ENCODE measurements at places on chromosomes 13 and 19.

- DNase-seq, result no peak
Observed at GRCh38 chr13:93364166-93364565, 137.6 kb downstream of the GPC6 start.

- no peak for DNase-seq
Observed at GRCh38 chr13:114069376-114070097, 62.9 kb downstream of the RASA3 start.

DNA sequence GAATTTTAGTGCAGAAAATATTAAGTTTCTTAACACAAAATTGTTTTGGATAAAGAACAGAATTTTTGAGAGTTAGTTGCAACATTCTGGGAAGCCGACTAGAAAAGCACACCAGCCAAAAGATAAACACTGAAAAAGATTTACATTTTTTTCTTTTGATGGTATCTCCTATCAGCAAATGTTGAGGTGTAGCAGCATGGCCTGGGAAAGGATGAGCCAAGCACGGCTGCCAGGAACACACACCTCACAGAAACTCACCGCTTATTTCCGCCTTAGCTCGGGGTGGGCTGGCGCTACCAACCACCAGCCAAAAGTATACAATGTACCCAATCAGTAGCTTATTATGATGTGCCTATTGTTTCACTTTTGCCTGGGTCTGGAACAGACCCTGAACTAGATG lies 134.7 kb downstream of the MIPEP start:
- no peak for DNase-seq

DNA sequence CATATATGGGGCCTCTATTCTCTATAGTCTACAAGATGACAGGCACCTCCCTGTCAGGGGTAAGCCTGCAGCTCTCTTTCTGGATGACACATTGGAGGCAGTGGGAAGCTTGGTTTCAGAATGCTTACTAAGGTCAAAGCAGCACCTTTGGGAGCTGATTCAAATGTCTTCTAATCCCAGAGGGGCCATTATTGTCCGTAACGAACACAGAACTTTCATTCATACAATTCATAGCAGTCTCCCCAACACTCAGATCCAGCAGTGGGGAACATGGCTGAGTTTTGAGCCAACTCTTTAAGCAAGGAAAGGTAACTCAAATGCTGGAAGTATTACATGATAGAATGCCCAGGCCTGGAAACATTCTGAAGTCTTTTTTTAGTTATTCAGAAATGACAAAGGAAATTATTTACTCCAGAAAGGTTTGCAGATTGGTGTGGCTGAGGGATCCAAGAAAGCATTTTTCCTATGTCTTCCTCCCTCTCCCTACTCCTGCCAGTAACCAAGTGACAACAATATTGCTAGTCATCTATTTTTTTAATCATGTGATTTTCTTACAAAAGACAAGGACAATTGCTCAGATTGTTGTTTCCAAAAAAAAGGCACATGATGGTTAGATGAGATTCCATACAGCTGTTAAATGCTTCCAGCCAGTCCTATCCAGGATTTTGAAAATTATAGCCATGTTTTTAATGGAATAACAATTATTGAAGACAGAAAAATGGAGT lies 118.7 kb downstream of the FOXO1 start:
- DNase-seq, result no peak

DNA sequence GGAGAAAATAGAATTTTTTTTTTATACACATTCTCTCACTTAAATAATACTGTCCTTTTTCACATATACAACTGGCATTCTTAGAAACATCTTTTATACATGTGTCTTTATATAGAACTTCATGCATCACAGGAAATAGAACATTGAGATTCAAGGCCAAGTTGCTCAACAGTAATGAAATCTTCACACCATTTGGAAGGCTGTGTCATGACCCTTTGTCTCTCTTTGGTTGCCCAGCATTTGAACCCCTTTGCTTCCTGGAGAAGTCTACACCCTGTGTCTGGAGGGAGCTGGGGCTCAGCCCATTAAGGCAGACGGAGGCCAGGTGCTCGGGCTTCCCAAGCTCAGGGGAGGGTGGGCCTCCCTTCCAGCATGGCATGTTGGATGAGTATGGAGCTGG lies 41.1 kb downstream of the B3GLCT start:
- DNase-seq, result no peak

DNA sequence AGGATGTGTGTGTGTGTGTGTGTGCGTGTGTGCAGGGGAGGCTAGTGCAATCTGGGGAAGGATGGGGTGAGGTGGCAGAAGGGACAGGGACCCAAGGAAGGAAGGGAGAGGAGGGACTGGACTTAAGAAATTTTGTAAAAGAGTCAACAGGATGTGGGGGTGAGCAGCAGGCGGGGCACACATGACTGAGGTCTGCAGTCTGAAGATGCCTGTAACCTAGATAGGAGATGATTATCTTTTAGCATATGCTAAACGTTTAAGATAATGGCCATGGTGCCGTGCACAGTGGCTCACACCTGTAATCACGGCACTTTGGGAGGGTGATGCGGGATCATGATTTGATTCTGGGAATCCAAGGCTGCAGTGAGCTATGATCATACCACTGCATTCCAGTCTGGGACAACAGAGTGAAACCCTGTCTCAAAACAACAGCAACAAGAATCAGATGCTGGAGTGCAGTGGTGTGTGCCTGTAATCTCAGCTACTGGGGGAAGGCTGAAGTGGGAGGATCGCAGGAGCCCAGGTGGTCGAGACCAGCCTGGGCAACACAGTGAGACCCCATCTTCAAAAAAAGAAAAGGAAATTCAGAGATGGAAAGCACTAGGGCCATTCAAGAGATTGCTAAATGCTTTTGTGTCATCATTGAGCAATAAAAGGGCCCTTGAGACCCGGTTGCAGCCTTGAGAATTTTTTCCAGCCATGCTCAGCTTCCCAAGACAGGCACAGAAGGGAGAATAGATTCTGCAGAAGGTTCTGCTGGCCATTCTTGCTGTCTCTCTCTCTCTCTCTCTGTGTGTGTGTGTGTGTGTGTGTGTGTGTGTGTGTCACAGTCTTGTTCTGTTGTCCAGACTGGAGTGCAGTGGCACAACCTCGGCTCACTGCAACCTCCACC lies 3.8 kb upstream of the ZNF414 start:
- no peak for DNase-seq

DNA sequence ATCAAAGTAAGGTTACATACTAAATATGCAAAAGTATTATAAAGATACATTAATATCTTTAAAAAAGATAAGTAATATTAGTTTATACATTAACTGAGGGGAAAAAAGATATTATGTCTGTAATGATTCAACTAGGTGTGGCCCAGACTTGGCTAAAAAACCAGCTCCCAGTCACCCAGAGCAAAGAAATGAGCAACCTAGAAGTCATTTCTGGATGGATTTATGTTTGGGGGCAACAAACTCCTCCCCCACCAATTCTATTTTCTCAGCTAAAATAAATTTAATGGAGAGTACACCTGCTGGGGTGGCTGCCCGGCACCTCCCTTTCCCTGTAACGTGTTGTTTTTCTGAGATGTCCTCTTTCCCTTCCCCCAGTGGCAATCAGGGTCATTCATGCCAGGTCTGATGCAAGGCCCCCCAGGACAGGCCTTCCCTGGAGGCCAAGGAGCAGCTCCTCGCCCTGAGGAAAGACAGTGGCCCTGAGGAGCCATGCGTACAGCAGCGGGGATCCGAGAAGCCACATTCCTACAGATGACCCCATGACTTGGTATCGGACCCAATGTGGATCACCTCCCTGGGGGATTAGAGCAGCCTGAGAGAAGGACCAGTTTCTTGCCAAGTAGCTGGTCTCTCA lies 78.6 kb upstream of the DOCK9 start:
- DNase-seq, result no peak

- DNase-seq, result no peak
Observed at GRCh38 chr13:98181111-98181815, 4.2 kb upstream of the RNF113B start.

DNA sequence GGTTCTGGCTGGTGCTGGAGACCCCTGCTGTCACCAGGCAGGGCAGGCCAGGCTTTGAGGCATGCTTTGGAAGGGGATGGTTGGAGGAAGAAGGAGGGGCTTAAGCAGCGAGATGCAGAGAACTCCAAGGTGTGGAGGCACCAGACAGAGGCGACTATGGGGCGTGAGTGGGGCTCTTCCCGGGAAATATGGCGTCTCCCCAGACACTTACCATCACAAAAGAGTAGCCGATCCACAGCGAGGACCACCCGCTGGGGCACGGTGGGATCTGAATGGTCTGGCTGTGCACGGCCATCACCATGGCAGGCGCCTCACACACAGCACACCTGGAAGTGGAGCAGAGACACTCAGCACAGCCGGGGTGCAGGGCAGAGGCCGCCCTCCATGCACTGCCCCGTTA lies 151.9 kb downstream of the COL4A1 start:
- no peak for DNase-seq

DNA sequence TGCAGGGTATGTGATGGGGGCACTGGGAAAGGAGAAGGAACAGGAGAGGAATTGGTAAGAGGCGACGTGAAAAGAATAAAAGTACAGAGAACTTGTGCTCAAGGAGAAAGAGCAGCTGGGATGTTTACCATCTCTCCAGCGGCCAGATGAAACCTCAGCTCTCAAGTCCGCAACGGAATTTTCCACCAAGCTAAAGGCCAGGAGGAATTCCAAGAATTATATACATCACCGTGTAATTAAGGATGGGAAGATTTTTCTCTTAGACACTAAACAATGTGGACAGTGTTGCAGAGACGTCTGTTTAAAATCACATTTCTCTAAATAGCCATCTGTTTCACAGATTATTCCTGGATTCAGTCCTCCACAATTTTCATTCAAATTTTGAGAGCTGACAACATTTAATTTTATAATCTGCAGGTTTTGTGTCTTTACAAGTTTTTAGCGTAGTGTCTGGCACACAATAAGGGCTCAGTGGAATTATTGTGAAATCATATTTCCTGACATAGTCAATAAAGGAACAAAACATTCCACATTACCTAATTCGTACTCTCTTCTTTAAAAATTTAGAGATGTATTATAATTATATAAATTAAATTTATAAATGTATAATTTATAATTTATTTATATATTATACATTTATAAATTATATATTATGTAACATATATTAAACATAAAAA lies 23.0 kb upstream of the USP29 start:
- no peak for DNase-seq

DNA sequence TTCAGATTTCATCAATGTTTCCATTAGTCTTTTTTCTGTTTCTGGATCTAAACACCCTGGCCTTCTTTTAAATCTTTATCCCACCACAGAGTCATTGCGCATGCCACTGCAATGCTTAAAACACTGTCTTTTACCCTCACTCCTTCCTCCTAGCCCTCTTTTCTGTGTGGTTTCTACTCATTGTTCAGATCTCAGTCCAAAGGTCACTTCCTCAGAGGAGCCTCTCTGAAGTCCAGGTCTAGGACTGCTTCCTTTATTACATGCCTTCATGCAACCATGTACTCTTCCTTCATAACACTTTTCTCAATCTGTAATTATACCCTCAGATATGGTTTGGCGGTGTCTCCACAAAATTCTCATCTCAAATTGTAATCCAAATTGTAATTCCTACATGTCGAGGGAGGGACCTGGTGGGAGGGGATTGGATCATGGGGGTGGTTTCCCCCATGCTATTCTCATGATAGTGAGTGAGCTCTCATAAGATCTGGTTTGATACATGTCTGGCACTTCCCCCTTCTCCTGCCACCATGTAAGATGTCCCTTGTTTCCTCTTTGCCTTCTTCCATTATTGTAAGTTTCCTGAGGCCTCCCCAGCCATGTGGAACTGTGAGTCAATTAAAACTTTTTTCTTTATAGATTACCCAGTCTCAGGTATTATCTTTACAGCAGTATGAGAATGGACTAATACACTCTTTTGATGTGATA lies 808.9 kb downstream of the DIAPH3 start:
- no peak for DNase-seq

- no peak for DNase-seq
Observed at GRCh38 chr13:60441761-60442160, 44.7 kb downstream of the TDRD3 start.

GRCh38 chr13:67438465-67438864 lies 208.3 kb upstream of the PCDH9 start:
- no peak for DNase-seq

DNA sequence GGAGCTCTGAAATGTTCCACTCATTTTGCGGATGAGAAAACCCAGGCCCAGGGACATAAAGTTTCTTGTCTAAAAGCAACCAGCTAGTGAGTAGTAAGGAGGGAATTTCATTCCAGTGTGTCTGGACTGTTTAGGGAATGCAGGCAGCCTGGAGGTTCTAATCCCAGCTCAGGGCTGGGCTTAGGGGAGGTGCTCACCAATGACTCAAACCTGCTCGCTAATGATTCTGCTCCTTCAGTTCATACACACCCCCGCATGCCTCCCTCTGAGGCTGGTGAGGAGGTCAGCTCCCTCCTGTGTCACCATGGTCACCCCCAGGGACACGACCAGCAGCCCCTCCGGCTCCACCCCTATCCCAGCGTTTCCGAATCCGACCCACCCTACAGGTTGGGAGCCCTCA lies 34.6 kb downstream of the CYP4F2 start:
- no peak for DNase-seq

DNA sequence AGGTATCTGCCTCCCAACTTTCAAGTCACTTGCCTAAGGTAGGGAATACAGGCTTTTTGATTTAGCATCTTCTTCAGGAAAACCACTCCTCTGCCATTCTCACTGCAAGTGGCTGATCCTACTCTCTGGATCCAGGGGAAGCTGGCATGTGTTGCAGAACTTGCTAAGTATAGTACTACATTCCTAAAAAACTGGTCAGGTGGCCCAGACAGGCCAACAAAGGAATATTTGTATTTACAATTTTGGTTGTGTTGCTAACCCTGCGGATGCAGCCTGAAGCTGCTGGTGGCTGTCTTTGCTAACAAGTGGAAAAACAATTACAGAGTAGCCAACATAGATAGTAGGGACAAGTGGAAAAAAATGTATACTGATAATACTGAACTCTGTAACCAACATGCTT lies 222.5 kb upstream of the STARD13 start:
- DNase-seq, result no peak

All from activated gamma-delta T cell (primary cell).